ENCODE measurements at places on chromosomes 3 and 15.

DNA sequence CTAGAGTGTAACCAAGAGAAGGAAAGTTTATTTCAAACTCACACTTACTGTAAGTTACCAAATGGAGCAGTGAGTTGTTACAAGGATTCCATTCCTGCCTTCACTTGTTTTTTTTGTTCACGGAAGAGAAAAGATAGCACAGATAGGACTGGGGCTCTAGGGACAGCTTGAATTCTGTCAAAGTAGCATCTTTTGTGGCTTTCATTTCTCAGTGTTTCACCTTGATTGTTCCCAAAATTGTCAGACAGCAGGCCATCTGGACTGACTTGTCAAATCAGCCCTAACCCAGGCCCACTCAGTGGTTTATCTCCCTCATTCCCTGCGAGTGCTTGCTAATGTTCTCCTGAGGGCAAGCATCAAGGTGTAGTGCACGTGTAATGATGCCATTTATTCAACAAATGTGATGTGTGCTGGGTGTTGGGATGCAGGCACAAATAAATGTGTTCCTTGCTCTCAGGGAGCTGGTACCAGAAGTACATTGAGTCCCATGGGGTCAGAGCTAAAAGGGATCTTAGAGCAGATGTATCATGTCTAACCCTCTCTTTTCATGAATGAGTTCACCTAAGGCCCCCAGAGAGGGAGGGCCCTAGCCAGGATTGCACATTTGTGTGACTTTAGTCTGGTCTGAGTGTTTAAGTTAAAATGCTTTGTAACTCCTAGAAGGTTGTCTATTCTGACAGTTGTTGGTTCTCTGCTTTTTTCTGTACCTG lies 49.1 kb downstream of the PDHB start:
- DNase-seq, result no peak

- no peak for DNase-seq
Observed at GRCh38 chr3:130969621-130970020, 57.0 kb downstream of the ASTE1 start.

- no peak for DNase-seq
Observed at GRCh38 chr3:45754461-45754860, 41.9 kb downstream of the SLC6A20 start.

DNA sequence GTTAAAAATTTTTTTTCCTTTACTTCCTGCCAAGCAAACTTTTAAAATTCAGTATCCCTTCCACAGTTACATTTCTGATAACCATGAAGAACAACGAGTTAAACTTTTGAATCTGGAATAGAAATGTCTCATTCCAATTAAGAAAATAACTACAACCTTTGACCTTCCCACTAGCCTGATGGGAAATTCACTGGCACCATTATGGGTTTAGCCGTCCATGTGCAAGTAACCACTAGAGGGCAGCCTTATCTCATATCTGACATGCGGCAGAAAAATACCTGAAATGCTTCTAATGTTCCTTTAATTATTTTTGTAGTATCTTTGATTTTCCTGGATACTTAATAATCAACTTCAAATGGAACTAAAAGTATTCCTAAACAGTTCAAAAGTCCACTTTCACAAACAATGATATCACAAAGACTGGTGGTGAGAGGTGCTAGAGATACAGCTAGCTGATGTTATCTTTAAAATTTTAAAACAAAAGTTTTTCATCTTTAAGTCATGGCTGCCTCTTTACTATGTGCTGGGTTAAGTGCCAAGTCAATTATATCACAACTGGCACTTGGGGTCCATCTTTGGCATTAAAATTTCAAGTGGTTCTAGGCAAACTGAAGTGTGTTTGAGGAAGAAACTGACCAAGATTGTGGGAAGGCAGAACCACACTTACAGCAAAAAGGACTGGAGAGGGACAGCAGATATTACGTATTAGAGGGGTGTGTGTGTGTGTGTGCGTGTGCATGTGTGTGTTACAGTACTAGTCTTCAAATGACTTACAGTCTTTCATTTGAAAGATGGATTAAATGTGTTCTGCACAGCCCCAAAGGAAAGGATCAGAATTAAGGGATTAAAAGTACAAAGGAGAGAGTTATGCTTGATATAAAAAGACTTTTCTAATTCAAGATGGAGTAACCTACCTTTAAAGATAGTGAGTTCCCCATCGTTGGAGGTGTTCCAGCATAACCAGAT lies 107.1 kb upstream of the ICE2 start:
- DNase-seq, result peak; percentile 39

- no peak for DNase-seq
Observed at GRCh38 chr3:185540695-185541094, 11.7 kb downstream of the LIPH start.

DNA sequence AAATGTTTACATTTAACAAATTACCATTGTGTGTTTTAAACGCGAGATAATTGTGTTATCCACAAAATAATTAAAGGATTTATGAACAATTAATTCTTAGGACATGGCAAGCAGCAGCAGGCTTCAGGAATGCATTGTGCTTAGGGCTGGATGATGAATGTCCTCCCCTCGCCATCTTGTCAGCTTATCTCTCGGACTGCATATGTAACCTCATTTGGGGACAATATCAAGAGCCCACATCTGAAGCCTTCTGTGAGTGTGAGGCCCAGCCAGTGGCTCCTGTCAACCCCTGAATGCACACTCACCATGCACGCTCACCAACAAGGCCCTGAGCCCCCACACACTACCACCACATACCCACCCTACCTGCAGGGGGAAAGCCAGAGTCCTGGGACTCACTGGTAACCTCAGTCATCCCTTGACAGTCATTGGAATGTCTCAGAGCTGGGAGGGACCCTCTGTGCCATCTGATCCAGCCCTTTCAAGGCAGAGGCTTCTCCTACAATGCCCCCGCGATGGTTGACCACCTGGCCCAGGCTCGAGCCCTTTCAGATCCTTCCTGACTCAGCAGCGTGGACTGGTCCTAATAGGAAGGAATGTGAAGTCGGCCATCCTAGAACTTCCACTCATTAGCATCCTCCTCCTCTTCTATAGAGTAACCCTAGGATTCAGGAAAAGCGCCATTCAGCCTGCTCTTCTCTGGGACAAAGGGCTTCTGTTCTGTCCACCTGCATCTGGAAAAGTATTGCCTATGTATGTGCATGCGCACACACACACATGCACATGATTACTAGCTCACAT lies 38.2 kb downstream of the MRPL46 start:
- no peak for DNase-seq

- DNase-seq, result no peak
Observed at GRCh38 chr15:45268135-45268534, 16.1 kb downstream of the SLC28A2 start.

GRCh38 chr3:52843108-52843865 lies 8.5 kb upstream of the MUSTN1 start:
- DNase-seq, result no peak

- DNase-seq, result no peak
Observed at GRCh38 chr3:58414538-58415197, 19.0 kb downstream of the PDHB start.

DNA sequence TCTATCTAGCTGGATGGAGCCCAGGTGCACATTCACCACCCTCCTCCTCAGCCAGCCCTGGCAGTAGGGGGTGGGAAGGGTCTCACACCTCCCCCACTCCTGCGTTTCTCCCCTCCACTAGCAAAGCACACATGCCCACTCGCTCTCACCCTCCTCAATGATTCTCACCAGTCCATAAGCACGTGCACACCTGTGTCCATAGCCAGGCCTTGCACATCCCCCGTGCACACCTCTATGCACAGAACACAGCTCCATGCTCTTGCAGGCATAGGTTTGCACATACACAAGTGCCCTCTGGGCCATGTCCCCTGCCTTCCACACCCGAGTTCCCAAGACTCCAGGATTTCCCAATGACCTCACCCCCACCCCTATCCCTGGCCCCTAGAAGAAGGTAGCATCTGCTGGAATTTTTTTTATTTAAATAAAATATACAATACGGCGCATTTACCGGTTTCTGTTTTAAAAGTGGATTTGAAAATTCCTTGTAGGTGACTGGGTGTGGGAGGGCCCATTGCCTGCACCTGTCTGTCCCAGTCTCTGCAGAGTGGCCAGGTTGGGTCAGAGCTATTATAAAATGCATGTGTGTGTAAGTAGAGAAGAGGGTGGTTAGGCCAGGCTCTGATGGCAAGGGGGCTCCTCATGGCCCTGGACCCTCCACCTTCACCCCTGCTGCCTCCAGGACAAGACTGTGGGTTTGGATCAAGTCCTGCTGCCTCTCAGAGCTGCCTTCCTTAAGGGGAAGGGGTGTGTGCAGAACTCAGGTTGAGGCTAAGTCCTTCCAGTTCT lies 49.1 kb downstream of the HCN4 start:
- no peak for DNase-seq

GRCh38 chr3:114392831-114393230 lies 99.0 kb downstream of the TIGIT start:
- DNase-seq, result no peak

- DNase-seq, result no peak
Observed at GRCh38 chr3:25355034-25355885, 72.8 kb upstream of the RARB start.

DNA sequence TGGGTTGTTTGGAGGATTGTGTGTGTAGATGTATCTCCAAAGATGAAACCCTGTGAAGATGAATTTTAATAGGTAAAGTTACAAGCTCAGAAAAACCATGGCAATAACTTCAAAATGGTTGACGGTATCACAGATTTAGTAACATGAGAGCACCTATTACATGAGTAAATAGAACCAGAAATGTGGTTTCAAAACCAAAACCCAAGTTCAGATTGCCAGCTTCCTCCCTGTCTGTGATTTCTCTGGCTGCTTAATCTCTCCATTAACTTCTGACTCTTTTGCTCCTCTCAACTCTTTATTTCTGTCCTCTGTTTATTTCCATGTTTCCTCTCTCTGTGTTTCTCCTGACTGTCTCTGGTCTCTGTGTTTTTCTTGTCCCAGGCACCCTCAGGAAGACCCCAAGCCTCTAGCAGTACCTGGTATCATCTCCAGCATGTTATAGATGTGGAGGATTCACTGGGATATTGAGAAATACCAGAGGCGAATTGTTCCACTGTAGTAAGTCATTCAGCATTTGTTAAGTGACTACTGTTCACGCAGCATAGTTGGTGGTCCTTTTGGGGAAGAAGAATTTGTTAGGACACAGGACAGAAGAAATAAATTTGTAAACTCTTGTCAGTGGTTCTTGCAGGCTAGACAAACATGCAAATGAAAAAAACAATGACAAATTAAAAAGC lies 138.8 kb downstream of the BBX start:
- no peak for DNase-seq
